CD4-positive, alpha-beta T cell treated with Interleukin-21 for 1 hour (primary cell): ENCODE measurements at places on chromosomes 3 and 15.

DNA sequence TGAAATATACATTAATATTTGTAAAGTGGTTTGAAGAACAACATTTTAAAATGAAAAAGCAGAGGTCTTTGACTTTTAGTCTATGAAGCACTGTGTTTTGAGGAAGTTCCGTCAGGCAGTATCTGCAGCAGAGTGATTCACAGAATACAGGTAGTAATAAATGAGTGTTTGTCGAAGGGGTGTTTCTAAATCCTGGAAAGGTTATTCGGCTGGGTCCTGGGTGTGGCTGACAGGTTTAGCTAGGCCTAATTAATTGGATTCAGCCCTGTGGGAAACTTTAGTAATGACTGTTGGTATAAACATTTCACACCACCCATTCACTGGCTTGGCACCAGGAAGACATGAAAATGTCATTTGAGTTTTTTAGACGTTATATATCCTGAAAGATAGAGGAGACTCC lies 51.3 kb downstream of the TIPARP start:
- DNase-seq, result no peak

- peak; percentile 37 for DNase-seq
These were observed 32.0 kb upstream of the TCF12 start for GRCh38 chr15:56886363-56886931.

GRCh38 chr3:38107911-38108648 lies 28.8 kb downstream of the ACAA1 start:
- no peak for DNase-seq

- no peak for DNase-seq
These were observed 20.3 kb downstream of the RGMA start for GRCh38 chr15:93068581-93069199.

DNA sequence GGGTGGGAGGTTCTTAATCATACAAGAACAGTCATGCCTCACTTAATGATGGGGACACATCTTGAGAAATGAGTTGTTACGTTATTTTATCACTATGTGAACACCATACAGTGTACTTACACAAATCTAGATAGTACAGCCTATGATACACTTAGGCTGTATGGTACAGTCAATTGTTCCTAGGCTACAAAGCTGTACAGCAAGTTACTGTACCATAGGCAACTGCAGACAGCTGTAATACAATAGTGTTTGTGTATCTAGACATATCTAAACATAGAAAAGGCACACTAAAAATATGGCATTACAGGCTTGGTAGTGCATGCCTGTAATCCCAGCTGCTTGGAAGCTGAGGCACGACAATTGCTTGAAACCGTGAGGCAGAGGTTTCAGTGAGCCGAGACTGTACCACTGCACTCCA lies 55.7 kb upstream of the PLXND1 start:
- DNase-seq, result no peak

- DNase-seq, result no peak
These were observed 282.9 kb downstream of the AGBL1 start for GRCh38 chr15:86362555-86362954.

DNA sequence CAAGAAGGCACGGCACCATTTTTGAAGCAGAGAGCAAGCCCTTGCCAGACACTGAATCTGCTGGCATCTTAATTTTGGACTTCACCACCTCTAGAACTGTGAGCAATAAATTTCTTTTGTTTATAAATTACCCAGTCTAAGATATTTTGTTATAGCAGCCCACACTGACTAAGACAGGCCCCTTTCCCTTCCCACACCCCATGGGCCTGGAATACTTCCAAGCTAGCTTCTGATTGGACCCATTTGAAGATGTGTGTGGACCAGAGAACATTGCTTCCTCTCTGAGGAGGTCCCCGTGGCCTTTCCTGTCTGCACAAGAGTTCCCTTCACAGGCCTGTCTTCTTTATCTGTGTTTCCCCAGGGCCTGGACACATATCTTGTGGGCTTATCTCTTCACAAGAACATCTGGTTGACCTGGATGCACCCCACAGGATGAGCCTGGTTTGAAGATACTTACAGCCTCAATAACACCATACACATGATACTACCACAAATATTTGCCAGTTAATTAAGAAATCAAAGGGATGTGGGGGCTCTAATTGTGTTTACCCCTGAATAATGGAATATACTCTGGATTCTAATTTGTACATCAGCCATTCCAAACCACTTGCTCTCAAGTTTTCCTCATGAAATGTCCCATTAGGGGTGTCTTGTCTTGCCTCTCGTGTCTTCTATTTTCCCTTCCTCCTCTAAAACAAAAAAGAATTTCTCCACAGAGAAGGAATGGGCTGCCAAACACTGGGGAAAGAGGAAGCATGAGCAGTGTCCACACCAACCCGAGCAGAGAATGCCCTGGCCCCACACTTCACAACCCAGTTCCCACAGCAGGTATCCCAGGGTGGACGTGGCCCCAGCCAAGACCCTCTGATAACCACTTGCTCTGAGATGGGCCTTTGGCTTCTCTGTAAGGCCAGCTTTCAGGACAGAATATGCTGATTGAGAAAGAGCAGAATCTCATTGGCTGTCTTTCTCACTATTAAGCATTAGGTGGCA lies 42.5 kb downstream of the GLB1 start:
- no peak for DNase-seq

DNA sequence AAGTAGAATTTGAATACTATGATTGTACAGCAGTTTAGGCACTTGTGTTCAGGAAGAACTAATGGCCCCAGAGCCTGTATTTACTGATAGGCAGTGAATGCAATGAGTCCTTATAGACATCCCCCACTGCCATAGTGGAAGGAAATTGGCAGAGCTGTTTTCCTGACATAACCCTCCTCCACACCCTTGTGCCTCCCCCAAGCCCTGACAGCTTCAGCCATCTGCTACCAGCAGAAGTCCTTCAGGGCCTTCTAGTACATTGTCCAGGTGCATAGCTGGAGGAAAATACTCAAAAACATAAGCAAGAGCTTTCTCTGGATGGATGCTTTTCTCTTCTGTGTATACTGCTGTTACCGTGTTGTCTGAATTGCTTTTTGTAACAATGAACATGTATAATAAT lies 20.6 kb downstream of the ARHGAP31 start:
- DNase-seq, result no peak
